T-cell (primary cell): ENCODE measurements at places on chromosomes 7 and 10.

GRCh38 chr7:55537458-55537990 is 34.8 kb downstream of the VOPP1 start:
- DNase-seq: no peak

DNA sequence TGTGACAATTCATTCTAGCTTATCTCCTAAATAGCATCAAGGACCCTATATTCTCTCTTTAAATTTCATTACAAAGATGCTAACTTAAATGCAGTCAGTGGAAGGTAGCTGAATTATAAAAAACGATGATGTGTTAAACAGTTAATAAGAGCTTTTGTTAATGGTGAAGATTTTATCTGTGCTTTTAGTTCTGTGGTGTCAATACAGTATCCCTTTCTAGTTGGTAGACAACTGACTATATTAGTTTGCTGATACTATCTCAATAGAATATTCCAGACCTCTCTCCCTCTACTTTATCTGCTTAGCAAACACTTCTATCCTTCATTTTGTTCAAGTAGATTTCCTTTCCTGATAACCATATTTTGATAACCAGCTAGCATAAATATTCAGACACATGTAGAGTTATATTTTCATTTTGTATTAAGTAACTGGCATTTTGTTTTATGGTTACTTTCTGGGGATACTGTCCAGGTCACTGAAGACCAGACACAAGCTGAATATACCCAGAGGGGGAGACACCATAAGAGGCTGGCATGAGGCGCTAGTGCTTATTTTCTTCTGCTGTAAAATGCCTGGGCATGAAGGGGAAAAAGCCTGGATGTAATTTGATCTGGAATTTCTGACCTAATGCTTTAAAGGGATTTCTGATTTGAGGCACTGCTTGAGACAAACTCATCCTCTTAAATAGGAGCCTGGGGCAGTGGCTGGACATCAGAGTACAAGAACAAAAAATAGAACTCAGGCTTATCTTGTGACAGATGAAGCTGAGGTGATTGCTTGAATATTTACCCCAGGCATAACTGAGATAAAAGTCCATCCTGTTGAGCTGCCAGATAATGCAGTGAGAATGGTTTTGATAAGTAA is 197.5 kb downstream of the MALRD1 start:
- no peak for DNase-seq

GRCh38 chr7:100080907-100081534 is 502 bp downstream of the ZNF3 start:
- DNase-seq: no peak

DNA sequence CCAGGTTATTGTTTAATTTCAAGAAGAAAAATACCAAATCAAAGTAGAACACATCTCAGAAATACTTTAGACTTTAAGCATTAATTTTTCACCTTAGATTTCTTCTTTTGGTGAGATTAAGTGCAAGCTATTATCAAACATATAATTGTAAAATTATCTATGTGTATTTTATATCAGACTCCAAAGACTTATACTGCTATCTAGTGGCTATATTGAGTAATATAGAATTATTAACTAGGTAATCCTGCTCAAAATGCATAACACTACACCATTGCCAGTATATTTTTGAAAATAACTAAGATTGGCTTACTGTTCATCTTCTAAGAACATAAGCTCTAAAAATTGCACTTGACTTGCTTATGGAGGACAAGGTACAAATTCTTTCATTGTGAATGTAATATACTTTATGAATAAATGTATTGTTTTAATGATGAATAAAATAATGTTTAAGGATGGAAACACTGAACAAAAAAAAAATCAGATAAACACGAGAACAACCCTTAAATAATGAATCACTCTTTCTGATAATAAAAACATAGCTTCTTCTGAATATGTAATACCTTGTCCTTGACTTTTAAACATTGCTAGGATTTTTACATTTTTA is 86.7 kb upstream of the GNAI1 start:
- no peak for DNase-seq

GRCh38 chr7:99740573-99741440 is 5.8 kb upstream of the CYP3A7 start:
- no peak for DNase-seq

GRCh38 chr10:114250236-114250635 is 11.2 kb downstream of the VWA2 start:
- no peak for DNase-seq
